Hematopoietic multipotent progenitor cell treated with erythropoietin and hydrocortisone succinate and interleukin-3 and kit ligand, for 6 days (in vitro differentiated cells): ENCODE measurements at places on chromosomes 6 and 20.

- no peak for DNase-seq
Measured at GRCh38 chr6:135748189-135748588, 103.3 kb upstream of the PDE7B start.

DNA sequence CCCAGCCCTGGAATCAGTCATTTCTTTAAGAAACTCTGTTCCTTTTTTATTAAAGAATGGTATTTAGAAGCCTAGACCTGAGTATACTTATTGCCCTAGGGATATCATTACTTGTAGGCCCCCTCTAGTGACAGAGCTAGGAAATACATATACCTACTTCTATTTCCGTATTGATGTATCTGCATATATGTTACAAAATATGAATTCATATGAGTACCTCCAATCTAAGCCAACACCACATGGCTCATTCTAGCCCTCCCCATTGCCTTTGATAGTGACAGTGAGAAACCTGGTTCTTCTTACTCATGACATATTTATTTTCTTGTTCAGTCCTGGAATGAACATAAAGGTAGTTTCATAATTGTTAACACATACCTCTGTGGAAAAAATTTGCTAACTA lies 137.2 kb downstream of the FARS2 start:
- peak; percentile 87 for DNase-seq

DNA sequence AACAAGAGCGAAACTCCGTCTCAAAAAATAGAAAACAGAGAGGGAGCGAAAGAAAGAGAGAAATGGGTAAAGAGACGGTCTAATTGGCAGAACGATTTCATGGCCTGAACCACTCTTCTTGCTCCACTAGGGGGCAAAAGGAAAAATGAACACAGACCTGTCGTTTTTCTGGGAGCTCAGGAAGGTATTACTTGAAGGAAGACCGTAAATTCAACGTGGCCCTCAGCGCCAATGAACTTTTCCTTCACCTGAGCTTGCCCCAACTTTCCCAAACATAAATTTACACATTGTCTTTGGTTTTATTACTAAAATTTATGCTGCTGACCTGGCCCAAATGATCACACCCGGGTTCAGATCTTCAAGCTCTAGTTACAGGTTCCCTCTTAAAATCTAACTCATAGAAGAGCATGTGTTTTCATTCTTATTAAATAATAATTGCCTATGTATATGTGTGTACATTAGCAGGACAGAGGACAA lies 67.3 kb downstream of the ATP9A start:
- peak; percentile 68 for DNase-seq

- peak; percentile 58 for DNase-seq
Measured at GRCh38 chr6:31401403-31401802, 2.0 kb upstream of the MICA start.

DNA sequence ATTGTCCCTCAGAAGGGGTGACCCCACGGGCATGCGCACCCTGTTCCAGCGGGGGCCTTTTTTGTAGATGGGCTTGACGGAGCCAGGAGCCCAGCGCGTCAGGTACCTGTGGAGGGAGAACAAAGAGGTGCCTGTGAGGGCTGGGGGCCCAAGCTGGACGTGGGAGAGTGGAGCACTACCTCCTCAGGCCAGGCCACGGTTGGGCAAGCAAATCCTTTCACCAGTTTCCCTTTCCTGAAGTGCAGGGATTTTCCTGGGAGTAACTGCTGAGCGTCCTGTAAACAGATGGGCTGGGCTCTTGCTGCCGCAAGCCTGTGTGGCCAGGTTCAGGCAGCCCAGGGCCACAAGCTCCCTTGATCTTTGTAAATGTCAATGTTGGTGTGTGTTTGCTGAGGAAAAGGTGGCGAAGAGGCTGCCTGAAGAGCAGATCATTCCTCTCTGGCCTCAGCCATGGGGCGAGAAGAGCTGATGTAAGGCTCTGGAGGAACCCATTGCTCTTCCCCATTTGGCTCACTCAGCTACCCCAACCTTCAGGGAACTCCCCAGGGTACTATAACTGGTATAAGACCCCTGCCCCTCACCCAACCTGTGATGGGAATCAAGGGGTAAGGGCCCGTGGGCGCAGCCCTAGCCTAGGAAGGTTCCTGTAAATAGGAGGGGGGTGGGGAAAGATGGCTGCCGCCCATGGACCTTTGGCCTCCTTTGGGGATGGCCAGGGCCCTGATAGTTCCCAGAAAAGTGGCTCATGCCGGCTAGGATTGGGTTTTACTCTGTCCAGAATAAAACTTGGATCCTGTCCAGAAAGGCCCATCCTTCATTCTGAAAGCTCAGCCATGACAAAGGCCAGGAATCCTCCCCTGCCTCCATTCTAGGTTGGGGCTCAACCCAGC lies 15.5 kb downstream of the MRPS18A start:
- no peak for DNase-seq

- DNase-seq: no peak
Measured at GRCh38 chr6:3407840-3408239, 49.0 kb downstream of the SLC22A23 start.

DNA sequence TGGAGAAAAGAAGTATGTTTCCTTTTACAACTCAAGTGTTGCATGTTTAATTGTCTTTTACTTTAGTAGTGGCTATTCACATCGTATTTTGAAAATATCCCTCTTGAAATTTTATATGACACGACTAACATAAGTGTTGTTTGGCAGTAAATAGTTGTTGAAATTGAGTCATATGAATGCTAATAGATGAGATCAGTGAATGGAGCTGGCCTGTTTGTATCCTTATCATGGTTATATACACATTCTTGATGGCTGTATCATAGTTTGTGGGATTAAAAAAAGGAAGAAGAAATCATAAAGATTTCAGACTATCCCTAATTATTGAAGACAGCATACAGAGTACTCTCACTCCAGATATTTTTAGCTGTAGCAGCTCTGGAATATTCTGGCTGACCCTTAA lies 8.2 kb upstream of the RAE1 start:
- no peak for DNase-seq

GRCh38 chr6:158226655-158227512 lies 58.7 kb downstream of the GTF2H5 start:
- no peak for DNase-seq

DNA sequence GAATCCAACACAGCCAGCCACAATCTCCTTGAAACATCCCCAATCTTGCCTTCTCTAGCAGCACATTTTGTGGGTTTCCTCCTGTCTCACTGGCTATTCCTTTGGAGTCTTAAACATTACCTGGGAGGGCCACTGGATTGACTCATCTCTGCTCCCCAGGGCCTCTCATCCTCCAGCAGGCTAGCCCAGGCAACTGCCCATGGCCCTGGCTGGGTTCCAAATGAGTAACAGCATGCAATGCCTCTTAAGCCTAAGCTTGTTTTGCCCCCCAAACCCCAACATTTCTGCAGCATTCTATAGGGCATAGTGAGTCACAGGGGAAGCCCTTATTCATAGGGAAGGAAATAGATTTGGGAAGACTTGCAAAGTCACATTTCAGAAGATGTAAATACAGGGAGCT lies 204.9 kb downstream of the FOXA2 start:
- no peak for DNase-seq

GRCh38 chr6:117547688-117548621 lies 54.4 kb downstream of the GOPC start:
- DNase-seq: peak; percentile 81

DNA sequence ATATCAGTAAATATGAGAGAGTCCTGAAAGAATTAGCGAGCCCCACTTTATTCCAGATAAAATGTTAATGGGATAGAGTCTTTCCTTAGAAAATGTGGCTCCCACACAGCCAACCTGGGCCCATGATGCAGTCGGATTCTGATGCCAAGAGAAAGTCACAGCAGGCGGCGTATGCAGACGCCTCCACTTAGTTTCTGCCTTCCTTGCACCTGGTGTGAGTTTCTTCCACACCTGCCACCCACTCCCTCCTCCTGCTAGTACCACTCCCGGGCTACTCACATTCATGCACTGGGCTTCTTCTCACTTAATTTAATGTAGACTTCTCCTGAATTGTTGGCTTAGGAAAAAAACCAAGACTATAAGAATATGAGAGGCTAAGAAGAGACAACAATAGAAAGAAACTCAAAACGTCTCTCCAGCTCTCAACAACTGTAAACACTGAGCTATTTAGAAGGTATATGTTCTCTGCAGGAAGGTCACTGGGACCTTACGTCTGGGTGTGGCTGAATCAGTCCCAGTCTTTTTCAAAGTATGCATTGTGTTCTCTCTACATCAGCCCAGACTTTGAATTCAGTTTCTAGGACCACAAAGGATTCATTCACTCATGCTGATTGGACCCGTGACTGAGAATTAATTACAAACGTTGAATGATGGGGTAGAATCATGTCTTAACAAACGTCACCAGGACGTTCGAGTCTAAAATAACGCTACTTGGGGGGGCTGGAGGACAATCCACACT lies 70.4 kb downstream of the GCNT2 start:
- no peak for DNase-seq

GRCh38 chr20:15756754-15757115 lies 816.5 kb downstream of the KIF16B start:
- no peak for DNase-seq

- no peak for DNase-seq
Measured at GRCh38 chr6:116877743-116878142, 701 bp downstream of the RFX6 start.

GRCh38 chr20:20373091-20373571 lies 5.2 kb downstream of the INSM1 start:
- no peak for DNase-seq

DNA sequence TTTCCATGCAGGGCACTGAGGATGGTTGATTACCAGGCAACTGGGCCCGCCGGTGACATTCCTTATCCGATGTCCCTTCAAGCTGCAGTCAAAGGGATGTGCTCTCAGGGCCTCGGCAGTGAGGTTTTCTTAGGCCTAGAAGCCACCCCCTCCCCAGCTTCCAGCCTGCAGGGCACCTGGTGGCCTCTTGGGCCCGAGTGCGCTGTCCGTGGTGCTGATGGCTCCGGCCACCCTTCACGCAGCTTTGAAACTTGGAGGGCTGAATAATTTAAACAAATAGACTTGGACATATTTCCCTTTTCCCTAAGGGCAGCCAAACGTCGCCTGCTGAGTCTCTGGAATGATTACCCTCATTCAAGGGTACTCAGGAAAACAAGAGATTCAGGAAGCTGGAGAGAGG lies 8.9 kb upstream of the MLN start:
- DNase-seq: peak; percentile 69

- DNase-seq: no peak
Measured at GRCh38 chr6:164290101-164290500, 875.6 kb downstream of the QKI start.

GRCh38 chr20:63572788-63573646 lies 1.0 kb downstream of the HELZ2 start:
- DNase-seq: no peak

DNA sequence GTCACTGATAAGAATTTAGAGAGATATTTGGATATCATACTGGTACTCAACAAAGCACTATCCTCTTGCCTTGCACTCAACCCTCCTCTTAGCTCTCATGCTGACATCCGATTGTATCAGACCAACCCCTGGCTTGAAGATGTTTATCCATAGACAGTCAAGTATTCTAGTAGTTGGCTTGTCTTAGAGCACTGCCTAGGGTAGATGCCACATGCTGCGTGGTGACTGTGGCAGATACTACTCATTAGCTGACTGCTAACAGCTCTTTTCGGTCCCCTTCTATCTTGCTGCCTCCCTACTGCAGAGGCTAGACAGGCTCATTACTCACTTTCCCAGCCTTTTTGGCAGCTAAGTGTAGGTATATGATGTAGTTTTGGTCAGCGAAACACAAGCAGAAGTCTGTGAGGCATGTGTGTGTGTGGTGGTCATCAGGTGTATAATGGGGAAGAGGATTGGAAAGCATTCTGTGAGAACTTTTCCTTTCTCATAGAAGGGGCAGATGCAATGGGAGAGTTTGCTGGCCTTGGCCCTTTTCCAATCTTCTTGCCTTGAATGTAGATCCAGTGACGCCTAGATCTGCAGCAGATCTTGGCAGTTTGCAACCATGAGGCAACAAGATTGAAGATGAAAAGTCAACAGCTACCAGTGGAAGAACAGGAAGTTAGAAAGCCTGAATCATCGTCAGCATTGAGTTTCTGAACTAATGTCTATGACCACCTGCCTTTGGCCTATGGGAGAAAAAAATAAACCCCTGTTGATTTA lies 4.4 kb upstream of the IFNGR1 start:
- DNase-seq: peak; percentile 80

DNA sequence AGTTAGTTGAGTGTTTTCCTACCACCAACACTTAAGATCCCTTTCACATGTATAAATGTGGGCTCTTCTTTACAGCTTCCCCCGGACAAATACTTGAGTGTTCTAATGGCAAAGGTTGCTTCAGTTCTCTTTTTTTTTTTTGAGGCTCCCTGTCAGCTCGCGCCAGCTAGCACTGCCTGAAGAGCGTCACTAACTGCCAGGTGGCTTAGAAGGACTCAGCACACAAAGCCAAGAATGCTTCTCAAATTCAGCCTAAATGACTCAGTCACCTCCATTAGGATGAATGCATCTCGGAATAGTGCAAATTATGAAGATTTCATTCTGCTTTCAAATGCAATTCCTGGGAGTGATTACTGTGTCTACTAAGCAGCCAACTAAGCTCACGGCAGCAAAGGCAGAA lies 150.7 kb upstream of the BTBD3 start:
- DNase-seq: peak; percentile 14

DNA sequence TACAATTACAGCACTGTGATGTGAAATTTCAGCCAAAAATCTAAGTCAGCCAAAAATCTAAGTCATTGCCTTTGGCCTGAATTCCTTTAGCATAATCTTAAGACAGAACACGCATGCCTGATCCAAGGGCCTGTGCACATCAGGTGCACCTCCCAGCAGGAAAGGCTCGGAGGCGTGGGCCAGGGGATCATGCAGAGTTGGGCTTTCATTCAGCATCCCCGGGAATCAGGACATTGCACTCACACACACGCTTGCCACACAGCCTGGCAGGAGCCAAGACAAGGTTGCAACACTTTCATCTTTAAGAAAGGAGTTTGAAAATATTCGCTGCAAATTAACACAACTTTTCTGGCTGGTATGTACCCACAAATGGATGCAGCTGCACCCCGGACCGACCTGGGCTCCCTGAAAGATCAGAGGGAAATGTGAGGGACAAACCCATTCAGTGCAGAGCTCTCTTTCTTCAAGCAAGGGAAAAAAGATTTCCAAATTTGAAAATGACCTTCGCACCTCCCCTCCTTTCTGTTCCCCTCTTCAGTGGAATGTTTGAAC lies 48.8 kb downstream of the ERMARD start:
- DNase-seq: no peak

DNA sequence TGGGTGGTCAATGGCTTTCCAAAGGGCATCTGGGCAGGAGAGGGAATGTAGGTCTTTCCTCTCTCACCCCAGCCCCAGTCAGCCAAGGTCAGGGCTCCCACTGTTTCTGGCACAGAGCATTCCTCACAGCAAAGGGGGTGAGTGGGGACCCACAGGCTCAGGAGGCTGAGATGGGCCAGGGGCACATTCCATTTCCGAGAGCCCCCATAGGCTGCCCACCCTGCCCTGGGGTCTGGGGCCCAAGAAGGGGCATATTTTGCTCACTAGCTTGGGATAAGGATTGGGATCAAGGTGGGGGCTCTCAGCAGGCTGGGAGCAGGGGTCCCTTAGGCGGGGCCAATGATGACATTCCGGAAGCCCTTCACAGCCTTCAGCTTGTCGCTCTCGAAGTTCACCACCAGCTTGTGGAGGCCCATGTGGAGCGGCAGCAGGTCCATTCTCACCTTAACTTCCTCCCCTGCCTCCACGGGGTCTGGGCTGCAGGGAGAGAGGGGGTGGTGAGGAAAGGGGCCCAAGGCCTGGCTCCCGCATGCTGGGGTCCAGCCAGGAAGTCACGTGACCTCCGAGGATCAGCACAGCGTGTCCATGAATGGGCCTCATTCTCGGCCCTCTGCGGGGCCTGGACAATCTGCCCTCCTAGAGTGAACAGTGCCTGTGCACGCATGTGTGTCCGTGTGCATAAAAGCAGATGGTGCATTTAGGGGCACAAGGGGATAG lies 35.0 kb downstream of the TGM2 start:
- DNase-seq: no peak

- DNase-seq: no peak
Measured at GRCh38 chr6:128070406-128070805, 169.5 kb upstream of the THEMIS start.
